Caudate nucleus (tissue), 63 donors: ENCODE measurements at places on chromosomes 11 and 22.

- DNase-seq: no peak
Measured at GRCh38 chr11:12186701-12187100, 76.3 kb downstream of the MICAL2 start.

GRCh38 chr11:56558574-56558973 lies 15.5 kb upstream of the OR5M11 start:
- no peak for DNase-seq

GRCh38 chr11:44716256-44716655 lies 10.5 kb upstream of the TSPAN18 start:
- DNase-seq: no peak

DNA sequence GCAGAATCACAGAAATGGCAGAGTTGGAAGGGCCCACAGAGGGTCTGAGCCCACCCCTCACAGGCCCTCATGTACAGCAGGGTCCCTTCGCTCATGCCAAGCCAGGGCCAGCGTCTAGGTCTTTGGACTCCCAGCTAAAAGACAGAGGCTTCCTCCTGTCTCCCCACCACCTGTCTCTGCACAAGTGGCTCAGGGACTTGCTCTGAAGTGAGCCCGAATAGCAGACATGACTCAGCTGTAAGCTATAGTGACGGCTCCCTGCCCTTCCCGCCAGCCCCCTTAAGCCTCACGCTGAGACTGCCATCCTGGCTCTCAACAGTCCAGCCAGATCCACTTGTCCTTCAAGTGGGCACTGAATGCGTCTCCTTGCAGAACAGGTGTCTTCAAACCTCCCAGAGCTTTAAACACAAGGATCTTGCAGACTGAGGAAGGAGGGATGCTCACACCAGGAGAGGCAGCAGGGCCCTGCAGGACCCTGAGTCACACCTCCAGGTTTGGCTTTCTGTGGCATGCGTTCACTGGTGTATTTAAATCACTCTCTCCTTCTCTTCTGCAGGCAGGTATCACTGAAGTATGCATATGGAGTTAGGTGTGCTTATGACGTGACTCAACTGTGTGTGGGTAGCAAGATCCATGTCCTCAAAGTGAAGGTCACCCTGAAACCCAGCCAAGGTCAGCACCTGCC lies 154.9 kb downstream of the CACNA1I start:
- DNase-seq: no peak

DNA sequence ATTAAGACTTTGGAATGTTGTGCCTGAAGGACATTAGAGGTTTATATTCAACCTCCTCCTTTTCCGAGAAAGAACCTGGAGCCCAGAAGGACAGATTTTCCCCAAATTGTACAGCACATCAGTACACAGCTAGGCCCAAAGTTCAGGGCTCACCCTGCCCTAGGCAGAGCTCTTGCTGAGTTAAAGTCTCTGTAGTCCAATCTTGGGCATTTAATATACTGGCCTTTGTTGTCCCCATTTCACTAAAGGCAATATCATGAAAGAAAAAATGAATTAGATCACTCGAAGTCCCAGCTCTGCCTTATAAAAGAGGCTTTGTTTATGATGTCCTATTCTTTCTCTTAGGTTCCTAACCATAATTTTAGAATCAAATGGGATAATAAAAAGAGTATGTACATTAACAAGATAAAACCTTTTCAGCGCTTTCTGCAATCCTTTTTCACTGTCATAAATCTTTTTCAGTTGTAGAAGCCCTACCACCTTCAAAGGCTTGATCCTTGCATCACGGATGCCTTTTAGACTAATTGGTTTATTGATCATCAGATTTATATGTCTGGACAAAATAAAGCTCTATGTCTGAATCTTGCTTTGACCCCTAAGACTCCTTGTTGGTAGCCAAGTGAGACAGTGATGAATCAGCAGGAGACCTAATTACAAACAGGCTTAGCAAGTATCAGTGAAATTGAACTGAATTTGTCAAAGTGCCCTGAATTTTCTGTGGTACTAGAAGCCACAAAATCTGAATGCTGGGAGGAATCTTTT lies 39.8 kb downstream of the RELT start:
- no peak for DNase-seq

GRCh38 chr11:12397931-12398334 lies 20.6 kb downstream of the PARVA start:
- DNase-seq: no peak

DNA sequence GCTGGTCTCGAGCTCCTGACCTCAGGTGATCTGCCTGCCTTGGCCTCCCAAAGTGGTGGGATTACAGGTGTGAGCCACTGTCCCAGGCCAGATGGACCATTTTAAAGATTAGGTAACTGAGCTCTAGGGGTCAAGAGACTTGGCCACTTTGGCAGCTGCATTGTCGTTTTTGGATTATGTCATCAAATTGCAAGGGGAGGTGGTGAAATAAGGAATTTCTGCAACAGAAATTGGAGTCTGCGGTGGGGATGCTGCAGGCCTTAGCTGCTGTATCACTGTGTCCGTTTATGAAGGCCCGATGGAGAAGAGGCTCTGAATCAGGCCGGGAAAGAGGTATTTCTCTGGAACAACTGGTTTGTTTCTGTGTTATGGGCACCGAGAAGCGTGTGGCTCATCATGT lies 34.6 kb downstream of the PTPRJ start:
- no peak for DNase-seq

DNA sequence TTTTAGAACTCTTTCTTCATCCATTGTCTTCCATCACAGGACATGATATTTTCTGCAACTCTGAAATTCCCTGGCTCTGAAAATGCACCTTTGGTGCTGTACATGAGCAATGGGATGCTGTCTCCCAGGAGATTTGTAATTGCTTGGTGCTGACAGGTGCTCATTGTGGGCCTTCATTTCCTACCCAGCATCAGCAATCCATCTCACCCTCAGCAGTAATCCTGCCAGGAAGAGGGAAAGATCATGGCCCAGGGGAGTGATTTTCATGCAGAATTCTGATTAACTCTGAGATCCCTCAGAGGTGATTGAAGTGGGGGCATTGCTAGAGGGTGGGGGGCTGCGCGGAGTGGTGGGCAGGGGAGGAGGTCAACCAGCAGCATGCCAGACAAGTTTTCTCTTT lies 651.7 kb downstream of the NELL1 start:
- no peak for DNase-seq

DNA sequence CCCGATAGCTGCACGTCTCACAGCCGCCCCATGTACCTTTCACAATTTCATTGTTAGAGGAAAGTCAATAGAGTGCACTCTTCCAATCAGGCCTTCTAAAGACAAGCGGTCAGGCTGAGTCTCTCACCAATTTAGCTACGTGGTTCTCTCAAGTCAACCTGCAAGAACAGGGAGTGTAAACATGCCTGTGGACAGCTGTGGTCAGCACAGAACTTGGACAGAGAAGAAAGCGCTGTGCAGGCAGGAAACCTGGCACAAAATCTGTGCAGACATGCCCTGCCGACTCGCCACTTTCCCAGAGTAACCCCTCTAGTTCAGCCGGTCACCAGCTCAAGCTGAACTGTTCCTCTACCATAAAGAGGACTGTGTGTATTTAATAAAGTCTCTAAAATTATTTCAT lies 39.5 kb downstream of the CHKA start:
- no peak for DNase-seq

- DNase-seq: peak; percentile 28
Measured at GRCh38 chr22:30485362-30485988, 13.7 kb upstream of the SEC14L3 start.
